ENCODE measurements at places on chromosomes 4 and X.

- DNase-seq, result no peak
Observed at GRCh38 chr4:1192091-1192492, 19.7 kb upstream of the SPON2 start.

- DNase-seq, result no peak
Observed at GRCh38 chrX:11724122-11725017, 33.7 kb upstream of the MSL3 start.

DNA sequence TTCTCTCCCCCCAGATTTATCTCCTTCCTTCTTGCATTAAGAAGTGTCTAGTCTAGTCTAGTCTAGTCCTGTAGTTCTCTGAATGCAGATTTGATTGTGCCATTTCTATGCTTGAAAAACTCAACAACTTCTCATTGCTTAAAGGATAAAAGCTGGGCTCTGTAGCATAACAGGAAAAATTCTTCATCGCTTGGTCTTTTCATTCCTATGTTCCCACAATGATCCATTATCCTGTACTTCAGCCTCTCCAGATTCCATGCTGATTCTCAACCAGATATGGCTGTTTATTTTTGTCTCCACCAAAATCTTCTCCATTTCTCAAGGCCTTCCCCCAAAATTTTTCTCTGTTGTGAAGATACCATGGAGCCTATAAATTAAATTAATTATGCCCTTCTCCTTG lies 102.9 kb upstream of the STIM2 start:
- no peak for DNase-seq

GRCh38 chrX:47235691-47236103 lies 2.9 kb downstream of the USP11 start:
- no peak for DNase-seq

- no peak for DNase-seq
Observed at GRCh38 chrX:10110984-10111363, 45.8 kb upstream of the CLCN4 start.

GRCh38 chr4:175536852-175537453 lies 275.1 kb downstream of the GPM6A start:
- no peak for DNase-seq

DNA sequence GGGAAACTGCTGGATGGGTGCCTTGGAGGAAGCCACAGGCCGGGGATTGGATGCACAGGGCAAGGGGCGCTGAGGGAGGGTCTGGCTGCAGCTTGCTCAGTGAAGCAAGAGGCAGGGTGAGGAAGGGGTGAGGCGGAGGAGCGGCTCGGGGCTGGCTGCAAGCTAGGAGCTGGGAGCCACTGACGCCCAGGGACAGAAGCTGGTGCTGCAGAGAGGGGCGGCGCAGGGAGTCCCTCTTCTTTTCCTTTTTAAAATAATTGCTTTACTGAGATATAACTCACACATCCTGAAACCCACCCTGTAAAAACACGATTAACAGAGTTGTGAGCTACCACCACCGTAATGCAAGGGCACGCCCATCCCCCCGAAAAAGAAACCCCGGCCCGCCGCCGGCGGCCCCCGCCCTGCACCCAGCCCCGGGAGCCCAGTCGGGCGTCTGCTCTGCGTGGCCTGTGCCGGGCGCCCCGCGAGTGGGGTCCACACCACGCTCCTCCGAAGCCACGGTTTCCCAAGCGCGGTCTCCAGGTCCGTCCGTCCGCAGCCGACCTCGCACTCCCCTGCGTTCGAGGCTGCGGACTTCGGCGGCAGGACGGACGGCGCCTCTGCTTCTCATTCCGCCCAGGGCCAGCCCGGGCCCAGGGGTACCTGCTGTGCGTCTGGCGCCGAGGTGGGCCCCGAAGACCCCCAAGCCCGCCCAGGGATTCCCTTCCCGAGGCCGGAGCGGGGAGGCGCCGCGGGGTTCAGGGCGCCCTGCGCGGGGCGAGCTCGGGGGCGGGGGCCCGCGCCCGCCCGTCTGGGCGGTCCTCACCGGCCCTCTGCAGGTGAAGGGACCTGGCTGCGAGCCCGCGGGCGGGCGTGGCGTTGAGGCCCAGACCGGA lies 866 bp upstream of the UVSSA start:
- no peak for DNase-seq

- no peak for DNase-seq
Observed at GRCh38 chrX:138875472-138875871, 164.0 kb upstream of the FGF13 start.

DNA sequence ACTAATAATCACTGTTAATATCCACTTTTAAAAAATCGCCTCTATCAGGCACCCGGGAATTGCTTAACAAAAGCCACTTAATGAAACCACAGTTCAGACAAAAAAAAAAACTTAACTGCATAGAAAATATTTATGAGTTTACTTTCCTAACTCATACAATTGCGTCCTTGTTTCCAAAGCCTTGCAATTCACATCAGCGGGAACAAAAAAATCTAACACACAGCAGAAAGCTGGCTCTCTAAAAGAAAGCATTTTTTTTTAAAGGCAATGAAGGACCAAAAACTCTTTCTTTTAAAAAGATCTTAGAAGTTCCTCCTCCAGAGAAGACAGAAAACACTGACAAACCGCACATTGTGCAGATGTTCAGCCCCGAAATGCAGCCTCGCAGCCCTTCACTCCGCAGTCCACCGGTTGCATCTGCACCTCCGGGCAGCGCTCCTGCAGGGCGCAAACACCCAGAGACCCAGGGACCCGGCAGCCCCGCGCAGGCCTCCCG lies 812 bp downstream of the FAT1 start:
- DNase-seq, result no peak

DNA sequence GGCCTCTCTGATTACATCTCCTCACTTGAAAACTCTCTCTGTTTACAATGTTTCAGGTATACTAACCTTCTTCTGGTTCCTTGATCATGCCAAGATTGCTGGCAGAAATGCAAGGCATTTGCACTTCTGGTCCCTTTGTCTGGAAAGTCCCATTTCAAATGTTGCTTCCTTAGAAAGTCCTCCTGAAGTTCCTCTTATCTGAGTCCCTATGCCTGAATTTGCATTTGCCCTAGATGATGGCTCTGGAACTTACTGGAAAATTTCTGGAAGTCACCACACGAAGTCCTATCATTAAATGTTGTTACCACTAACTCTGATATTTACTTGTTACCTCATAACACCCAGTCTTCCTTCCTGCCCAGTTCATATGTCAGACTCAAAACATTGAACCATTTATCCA lies 176.4 kb downstream of the EFHC2 start:
- no peak for DNase-seq

DNA sequence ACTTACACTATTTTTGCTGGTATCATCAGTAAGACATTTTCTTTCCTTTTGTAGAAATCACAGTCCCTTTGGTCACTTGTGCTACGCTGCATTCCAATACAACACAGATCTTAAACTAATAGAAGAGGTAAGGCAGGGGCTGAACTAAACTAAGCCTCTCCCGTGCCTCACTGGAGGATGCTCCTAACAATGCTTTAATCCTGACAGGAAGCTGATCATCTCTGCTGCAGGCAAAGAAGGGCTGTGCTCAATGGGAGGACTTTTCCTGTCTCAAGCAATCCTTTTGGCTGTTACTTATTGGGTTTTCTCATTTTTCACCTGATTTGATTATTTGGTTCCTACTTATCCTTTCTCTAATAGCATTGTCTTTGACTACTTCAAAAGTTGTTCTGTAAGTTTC lies 583.1 kb downstream of the INPP4B start:
- no peak for DNase-seq

DNA sequence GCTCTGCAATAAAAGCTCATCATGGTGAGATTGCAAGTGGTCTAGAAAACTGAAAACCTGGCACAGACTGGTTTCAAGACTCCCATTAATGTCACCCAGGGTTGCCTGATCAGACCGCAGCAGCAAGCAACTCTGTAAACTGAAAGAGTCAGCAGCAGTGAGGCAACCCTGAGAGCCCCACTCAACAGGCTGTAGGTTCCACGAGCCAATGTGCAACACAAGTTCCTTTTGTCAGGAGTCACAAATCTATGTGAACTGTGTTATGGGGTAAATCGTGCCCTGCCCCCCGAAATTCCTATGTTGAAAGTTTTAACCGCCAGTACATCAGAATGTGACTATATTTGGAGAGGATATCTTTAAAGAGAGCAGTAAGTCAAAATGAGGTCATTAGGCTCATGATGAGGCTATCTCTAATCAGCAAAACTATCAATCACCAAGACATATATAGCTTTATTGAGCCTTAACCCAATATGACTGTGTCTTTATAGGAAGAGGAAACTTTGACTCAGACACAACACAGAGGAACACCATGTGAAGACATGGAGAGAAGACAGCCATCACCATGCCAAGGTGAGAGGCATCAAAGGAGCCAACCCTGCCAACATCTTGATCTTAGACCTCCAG lies 94.0 kb downstream of the FBXO8 start:
- no peak for DNase-seq

DNA sequence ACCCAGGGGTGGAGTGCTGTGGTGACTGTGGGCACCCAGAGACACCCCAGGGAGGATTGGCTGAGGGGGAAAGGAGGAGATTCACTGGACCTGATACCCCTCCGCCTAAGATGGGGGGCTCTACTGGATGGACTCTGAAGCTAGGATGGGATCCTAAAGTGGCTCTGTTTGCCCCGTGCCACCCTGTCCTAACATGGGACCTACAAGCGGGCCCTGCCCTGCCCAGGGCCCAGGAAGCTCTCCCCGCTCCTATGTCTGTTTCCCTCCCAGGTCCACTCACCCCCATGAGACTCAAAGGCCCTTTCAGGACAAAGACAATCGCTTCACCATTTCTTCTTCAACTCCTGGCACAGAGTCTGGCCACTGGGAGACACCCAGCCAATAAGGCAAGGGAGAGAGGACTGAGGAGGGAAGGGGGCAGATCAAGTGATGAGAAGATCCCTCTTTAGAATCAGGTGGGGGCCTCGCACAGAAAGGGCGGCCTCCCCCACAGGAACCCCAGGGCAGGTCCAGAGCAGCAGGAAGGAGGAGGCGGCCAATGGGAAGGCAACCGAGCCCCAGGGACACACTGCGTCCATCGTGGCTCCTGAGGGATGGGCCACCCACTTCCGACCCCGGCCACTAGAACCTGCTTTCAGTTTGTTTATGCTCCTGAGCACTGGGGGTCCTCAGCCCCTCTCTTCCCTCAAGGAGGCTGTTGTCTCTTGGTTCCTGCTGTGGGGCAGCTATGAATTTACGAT lies 155.4 kb downstream of the AFAP1 start:
- no peak for DNase-seq

DNA sequence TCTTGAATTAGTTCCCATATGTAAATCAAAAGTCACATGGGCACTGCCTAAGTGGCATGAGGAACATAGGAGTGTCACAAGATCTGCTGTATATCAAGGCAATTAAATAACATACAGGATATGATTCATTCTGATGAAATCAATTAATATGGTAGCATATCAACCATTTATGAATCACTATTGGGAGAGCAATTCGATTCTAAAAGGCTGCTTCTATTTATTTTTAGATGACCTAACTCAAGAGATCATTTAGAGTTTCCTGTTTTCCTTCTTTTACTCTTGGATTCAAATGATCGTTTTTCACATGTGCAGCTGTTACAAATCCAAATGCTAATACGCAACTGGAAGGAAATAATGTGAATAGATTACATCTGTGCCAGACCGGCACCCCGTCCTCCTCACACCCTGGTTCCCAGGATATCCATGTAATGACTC lies 81.9 kb downstream of the HCCS start:
- DNase-seq, result no peak

DNA sequence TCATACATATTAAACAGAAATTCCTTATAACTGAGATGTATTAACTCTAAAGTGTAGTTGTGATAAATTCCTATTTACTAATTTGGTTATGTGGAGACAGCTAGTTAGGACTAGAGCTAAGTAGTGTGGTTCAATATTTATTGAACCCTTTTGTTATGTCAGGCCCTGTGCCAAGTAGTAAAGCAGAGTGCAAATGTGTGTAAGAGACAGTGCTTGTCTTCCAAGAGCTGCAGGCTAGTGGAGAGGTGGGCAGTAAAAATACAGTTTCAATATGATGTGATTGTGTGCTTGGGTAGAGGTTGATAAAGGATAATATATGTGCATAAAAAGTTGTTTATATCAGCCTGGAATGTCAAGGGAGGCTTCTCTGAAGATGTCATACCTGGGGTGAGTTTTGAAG lies 80.0 kb downstream of the TBC1D19 start:
- DNase-seq, result no peak

- DNase-seq, result no peak
Observed at GRCh38 chrX:46903458-46904242, 8.6 kb upstream of the JADE3 start.

- peak; percentile 48 for DNase-seq
Observed at GRCh38 chr4:4334798-4335520, 44.9 kb downstream of the ZBTB49 start.

DNA sequence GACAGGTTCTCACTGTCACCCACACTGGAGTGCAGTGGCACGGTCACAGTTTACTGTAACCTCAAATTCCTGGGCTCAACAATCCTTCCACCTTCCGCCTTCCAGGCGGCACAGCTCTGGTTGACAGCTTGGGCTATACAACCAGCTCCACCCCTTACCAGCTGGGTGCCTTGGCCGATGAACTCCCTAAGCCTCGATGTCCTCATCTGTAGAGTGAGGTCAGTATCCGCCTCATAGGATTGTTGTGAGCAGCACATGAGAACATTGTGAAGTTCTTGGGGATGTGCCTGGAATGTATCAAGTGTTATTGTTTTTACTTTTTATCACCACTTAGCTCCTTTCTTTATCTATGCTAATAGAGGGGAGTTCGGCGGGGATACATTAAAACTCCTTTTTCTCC lies 23.3 kb downstream of the UCHL1 start:
- DNase-seq, result no peak

DNA sequence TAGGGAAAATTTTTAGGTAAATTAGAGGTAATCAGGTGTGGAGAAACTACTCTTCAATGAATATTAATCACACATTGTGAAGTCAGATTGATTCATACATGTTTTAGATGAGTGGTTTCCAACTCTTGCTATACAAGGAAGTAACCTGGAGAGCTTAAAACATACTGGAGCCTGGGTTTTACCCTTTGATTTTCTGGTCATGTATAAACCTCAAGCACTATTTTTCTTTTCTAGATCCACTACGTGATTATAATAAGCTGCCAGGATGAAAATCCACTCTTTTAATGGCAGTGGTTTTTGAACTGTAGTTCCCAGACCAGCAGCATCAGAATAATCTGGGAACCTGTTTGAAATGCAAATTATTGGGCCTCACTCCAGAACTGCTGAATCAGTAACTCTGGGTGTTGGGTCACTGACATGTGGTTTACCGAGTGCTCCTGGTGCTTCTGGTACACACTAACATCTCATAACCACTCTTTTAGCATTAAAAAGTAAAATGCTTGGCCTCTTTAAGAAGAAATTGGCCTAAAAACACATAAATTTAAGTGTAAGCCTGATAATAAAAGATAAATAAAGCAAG lies 63.4 kb downstream of the DCAF12L1 start:
- DNase-seq, result no peak

- DNase-seq, result no peak
Observed at GRCh38 chr4:107363125-107363524, 327.0 kb upstream of the DKK2 start.

DNA sequence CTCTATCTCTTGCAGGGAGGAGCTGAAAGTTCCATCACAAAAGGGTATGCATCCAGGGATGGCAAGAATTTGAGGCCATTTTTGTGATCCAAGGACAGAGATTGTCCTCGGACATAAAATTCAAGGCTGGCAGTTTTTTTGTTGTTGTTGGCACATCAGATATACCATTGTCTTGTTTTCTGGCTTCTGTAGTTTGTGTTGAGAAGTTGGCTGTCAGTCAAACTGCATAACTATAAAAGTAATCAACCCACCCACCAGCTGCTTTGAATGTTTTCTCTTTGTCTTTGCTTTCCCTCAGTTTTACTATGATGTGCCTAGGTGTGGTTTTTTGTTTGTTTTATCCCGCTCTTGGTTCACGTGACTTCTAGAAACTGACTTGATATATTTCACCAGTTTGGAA lies 21.6 kb upstream of the PDZD4 start:
- no peak for DNase-seq

Data from stimulated activated CD8-positive, alpha-beta memory T cell treated with anti-CD3 and anti-CD28 coated beads, Interleukin-7, amount 100 ng/mL, for 1 hour (primary cell).